Esophagus squamous epithelium (tissue), 5 donors: ENCODE measurements at places on chromosomes 2 and 18. TPM values are rescaled to one million over a fixed set of nuclear protein-coding genes. Genes with fewer than 3 reads are reported as not detected.

GRCh38 chr2:129239141-129239540 is 740.3 kb upstream of the RAB6C start:
- no peaks in the 10 kb centered on the region for H3K4me1 ChIP-seq
- DNase-seq: no peak
- H3K27ac ChIP-seq: no peak overlapping the region
- no peak overlapping the region for H3K4me3 ChIP-seq
- no peaks in the 10 kb centered on the region for H3K36me3 ChIP-seq

- no peak overlapping the region for H3K4me3 ChIP-seq
- no peak for DNase-seq
- H3K27me3 ChIP-seq: no peaks in the 10 kb centered on the region
- H3K27ac ChIP-seq: no peak overlapping the region
Observed at GRCh38 chr2:109715313-109715805, 78.7 kb upstream of the RGPD5 start.

GRCh38 chr2:101720732-101721131 is 23.2 kb downstream of the MAP4K4 start:
- no peak overlapping the region for H3K27ac ChIP-seq
- H3K4me1 ChIP-seq: no peaks in the 10 kb centered on the region
- H3K36me3 ChIP-seq: no peaks in the 10 kb centered on the region
- H3K27me3 ChIP-seq: no peaks in the 10 kb centered on the region

The TPGS2 gene
- total RNA-seq: 116 TPM

DNA sequence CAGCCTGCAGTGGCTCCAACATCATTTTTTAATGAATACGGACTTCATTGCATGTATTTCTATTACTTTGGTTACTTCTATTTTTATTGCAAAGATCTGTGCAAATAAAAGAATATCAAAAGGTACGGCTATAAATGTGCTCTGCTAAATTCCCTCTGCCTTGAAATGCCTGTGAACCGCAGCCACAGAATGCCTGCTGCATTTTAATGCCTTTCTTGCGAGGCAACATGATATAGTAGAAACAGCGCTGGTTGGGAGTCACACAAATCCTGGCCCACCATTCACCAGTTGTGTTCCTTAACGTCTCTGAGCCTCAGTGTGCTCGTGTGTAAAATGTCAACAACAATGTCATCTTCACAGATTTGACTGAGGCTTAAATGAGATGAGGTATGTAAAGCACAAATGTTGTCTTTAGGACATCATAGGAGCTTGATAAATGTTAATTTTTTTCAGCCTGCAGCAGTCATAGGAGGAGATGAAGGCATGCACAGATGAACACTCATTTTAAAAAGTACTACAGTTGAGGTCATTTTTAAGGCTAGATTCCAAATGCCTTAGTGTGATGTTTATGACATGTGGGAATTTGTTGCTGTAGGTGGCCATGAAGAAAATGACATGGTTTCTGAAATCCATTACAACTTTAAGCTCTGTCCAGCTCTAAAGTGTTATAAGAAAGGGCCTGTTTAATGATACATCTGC is 187.6 kb upstream of the NRP2 start:
- H3K36me3 ChIP-seq: no peaks in the 10 kb centered on the region
- H3K4me1 ChIP-seq: no peaks in the 10 kb centered on the region
- no peak overlapping the region for H3K27ac ChIP-seq
- no peaks in the 10 kb centered on the region for H3K27me3 ChIP-seq
- no peak overlapping the region for H3K4me3 ChIP-seq
- no peak for DNase-seq

GRCh38 chr2:223976635-223977226 is 19.5 kb downstream of the MRPL44 start:
- H3K27me3 ChIP-seq: no peaks in the 10 kb centered on the region
- no peak overlapping the region for H3K27ac ChIP-seq

The HOXD13 gene
- not detected for total RNA-seq

The KLHL30 gene
- 0.09 TPM for total RNA-seq

DNA sequence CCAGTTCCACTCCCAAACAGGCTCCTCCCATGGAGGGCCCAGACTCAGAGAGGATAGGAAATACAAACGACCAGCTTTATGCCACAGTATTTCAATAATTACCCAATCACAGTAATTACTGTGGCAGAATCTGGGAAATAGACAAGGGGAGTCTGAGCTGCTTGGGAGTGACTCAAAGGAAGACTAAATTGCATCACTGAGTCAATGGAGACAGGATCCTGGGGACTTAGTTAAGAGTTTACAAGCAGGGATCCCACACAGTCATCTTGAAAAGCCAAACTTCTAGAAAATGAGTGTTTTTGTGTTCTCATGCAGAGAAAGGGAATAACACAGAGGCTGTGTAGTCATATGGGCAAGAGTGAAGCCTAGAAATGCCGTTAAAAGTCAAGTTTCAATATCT is 1142.1 kb downstream of the CNTNAP5 start:
- H3K27me3 ChIP-seq: no peaks in the 10 kb centered on the region
- no peaks in the 10 kb centered on the region for H3K36me3 ChIP-seq
- no peak for DNase-seq
- no peaks in the 10 kb centered on the region for H3K4me1 ChIP-seq
- H3K4me3 ChIP-seq: no peak overlapping the region
- H3K27ac ChIP-seq: no peak overlapping the region

The RPRD1A gene
- 30.3 TPM for total RNA-seq

The DPP4 gene
- not detected for total RNA-seq

DNA sequence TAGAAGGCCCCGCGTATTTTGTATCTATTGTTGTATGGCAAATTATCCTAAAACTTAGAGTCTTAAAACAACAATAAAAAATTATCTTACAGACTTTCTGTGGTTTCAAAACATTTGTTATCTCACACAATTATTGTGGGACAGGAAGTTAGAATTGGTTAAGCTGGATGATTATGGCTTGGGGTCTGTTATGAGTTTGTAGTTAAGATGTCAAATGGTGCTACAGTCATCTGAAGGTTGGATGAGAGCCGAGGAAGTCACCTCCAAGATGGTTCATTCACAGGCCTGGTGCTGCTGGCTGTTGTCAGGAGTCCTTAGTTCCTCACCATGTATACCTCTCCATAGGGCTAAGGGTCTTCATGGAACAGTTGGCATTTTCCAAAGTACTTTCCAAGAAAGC is 175.6 kb upstream of the FANCL start:
- no peak for DNase-seq
- no peak overlapping the region for H3K27ac ChIP-seq
- H3K4me1 ChIP-seq: no peaks in the 10 kb centered on the region
- no peaks in the 10 kb centered on the region for H3K36me3 ChIP-seq
- no peaks in the 10 kb centered on the region for H3K27me3 ChIP-seq

The AKAIN1 gene
- not detected for total RNA-seq

The PLEKHH2 gene
- total RNA-seq: 2.3 TPM

DNA sequence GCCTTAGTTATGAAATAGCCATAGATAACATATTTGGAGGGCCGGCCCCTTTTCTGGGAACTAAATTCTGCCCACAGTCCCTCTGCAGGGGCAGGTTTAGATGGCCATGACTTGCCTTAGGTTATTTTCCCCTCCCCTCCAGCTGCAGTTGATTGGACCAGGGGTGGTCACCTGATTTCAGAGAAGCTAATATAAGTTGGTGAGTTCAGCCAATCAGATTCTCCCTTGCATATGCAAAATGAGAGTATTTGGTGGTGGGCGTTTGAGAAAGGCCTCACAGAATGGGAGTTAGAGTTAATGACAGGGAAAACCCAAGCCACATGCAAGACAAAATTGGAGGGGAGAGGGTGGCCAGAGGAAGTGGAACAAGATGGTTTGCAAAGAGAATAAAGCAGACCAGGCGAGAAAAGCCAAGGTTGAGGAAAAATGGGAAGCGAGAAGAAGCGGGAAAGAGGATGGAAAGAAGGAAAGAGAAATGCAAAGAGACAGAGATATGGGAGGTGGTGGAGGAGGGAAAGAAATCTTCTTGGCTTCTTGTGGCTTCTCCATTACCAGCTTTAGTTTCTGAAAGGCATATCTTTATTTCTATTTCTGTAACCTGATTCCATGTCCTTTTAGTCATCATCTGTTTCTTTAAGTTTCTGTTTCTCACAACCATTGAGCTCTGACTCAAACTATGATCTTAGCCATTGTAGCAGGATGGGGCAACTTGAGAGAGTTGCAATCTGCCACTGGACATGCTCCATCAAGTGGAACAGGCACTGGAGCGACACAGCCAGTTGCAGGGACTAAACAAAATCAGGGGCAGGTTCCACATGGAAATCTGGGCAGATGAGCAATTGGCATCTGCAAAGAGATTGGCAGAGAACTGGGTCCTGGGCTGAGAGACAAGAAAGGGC is 108.1 kb upstream of the SIX3 start:
- H3K27ac ChIP-seq: no peak overlapping the region
- no peak overlapping the region for H3K4me3 ChIP-seq
- no peaks in the 10 kb centered on the region for H3K4me1 ChIP-seq
- H3K36me3 ChIP-seq: no peaks in the 10 kb centered on the region
- H3K27me3 ChIP-seq: no peaks in the 10 kb centered on the region
- DNase-seq: no peak

DNA sequence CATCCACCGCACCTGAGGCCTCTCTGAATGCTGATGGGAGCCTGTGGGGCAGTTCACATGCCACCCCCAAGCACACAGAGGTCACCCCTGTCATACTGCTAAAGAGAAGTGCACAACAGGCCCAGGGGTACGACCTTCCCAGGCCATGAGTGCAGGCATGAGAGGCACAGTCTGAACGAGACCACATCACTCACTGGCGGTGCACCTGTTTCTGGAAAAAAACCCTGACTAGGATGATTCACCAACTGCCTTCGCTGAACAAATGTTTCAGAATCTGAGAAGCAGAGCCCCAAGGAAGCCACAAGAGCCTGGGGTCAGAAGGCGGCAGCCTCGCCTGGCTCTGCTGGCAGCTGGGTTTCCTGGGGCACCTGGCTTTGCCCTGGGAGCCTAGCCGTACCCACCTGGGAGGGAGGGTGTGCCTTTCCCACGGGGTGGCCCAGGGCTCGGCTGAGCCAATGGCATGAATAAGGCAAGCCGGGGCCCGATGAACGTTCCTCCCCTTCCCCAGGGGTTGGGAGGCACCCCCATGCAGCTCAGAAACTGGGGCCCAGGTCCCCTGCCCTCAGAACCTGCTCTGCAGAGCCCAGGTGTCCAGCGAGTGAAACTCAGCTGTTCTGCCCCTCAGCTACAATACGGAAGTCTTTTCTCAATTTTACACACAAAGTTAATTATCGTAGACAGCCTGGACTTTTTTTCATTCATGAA is 73.8 kb downstream of the HDAC4 start:
- H3K4me1 ChIP-seq: peaks cover 89% of the 10 kb centered on the region
- peak overlapping the region; percentile 53 for H3K27ac ChIP-seq
- H3K36me3 ChIP-seq: no peaks in the 10 kb centered on the region
- H3K4me3 ChIP-seq: no peak overlapping the region

DNA sequence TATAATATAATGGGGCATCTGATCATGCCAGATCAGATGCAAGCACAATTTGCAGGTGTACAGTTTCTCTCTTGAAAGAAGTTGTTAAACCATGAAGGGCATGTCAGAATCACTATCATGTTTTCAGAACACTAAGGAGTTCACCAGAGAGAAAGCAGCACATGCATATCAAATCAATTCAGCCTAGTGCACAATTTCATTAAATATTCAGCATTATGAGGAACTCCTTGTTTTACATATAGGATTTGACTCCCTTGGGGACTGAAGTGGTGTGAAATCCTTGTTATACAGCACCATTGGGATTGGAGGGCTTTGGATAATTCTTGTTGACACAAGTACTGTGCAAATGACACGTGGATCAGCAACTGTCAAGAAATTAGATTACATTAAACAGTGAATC is 562.1 kb upstream of the KLHL29 start:
- no peaks in the 10 kb centered on the region for H3K4me1 ChIP-seq
- H3K27ac ChIP-seq: no peak overlapping the region

The YES1 gene
- 136 TPM for total RNA-seq

The PRKAG3 gene
- not detected for total RNA-seq

DNA sequence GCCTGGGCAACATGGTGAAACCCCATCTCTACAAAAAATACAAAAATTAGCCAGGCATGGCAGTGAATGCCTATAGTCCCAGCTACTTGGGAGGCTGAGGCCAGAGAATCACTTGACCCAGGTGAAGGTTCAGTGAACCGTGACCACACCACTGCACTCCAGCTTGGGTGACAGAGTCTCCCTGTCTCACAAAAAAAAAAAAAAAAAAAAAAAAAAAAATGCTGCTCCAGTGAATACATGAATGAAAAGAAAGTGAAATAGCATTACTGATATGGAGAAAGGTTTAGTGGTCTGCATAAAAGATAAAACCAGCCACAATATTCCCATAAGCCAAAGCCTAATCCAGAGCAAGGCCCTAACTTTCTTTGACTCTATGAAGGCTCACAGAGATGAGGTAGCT is 44.5 kb downstream of the METTL8 start:
- no peaks in the 10 kb centered on the region for H3K27me3 ChIP-seq
- no peaks in the 10 kb centered on the region for H3K36me3 ChIP-seq
- no peaks in the 10 kb centered on the region for H3K4me1 ChIP-seq
- H3K4me3 ChIP-seq: no peak overlapping the region
- H3K27ac ChIP-seq: no peak overlapping the region
- no peak for DNase-seq

DNA sequence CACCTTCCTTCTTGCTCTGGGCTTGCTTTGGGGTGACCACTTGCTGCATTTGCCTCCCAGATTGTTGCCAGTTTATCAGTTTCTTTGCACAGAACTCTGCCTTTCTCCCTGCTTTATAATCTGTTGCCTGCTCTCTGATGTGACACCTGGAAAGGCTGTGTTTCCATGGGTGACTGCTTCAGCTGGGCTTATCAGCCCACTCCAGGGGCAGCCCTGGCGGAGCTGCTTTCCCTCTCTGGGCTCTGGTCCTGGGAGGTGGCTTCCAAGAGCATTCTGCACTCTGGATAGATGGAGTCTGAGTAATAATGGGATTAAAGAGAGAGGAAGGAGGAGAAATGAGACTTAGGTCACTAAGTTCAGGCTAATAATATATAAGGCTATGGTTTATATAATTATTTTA is 352.7 kb downstream of the TSN start:
- no peak for DNase-seq
- no peaks in the 10 kb centered on the region for H3K27me3 ChIP-seq
- no peak overlapping the region for H3K4me3 ChIP-seq
- H3K4me1 ChIP-seq: no peaks in the 10 kb centered on the region

The NCKAP5 gene
- total RNA-seq: 5.0 TPM

GRCh38 chr2:205477016-205477705 is 205.1 kb upstream of the NRP2 start:
- no peak for DNase-seq
- no peak overlapping the region for H3K27ac ChIP-seq
- H3K4me3 ChIP-seq: no peak overlapping the region
- H3K27me3 ChIP-seq: no peaks in the 10 kb centered on the region

The SMAD7 gene
- total RNA-seq: 26.5 TPM

GRCh38 chr2:176494949-176495353 is 225.7 kb downstream of the MTX2 start:
- DNase-seq: no peak
- peaks cover 54% of the 10 kb centered on the region for H3K4me1 ChIP-seq
- no peak overlapping the region for H3K4me3 ChIP-seq
- H3K36me3 ChIP-seq: no peaks in the 10 kb centered on the region

GRCh38 chr2:96739076-96739632 is 710 bp downstream of the LMAN2L start:
- peaks cover 60% of the 10 kb centered on the region for H3K4me1 ChIP-seq
- peak overlapping the region; percentile 76 for H3K27ac ChIP-seq
- no peaks in the 10 kb centered on the region for H3K27me3 ChIP-seq
- no peak for DNase-seq
- H3K36me3 ChIP-seq: peaks cover 38% of the 10 kb centered on the region

- no peak for DNase-seq
- H3K4me3 ChIP-seq: no peak overlapping the region
- H3K27me3 ChIP-seq: no peaks in the 10 kb centered on the region
- no peaks in the 10 kb centered on the region for H3K36me3 ChIP-seq
- H3K27ac ChIP-seq: no peak overlapping the region
- H3K4me1 ChIP-seq: no peaks in the 10 kb centered on the region
Observed at GRCh38 chr2:215422676-215423075, 13.2 kb downstream of the FN1 start.
